NB4 (cell line): ENCODE measurements at places on chromosomes 3 and 15.

- DNase-seq = no peak
These were observed 289.5 kb downstream of the NEK10 start for GRCh38 chr3:27079427-27080257.

DNA sequence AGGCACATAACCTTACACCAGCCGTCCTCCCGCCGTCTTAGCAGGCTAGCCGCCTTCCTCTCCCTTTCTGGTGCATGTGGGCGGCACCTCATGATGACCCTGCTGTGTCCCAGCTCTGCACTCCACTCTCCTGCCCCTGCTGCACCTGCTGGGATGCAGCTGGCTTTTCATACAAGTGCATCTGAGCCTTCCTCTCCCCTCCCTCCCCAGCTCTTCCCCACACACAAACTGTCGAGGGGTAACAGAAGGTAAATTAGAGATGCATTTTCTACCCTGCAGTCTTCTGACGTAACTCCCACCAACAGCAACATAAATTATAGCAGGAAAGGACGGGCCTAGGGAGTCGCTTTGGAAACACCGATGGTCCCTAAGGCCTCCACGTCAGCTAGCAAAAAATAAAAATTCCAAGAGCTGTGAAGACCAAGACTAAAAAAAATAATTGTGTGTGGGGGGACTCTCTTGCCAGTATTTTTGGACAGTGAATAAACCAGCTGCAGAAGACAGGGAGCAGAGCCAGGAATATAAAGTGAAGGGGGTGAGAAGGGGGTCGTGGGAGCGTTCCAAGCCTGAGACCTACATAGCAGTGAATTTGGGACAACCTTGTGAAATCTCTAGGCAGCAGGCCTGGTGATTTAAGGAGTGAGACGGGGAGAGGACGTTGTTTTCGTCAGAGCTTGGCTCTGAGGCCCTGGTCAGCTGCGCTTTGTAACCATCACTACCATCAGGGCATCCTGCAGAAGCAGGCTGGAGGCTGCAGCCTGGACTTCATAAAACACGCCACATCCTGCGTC lies 216.2 kb downstream of the ADAMTS17 start:
- DNase-seq = no peak

GRCh38 chr3:23659840-23660430 lies 145.8 kb upstream of the UBE2E1 start:
- DNase-seq = peak; percentile 19

DNA sequence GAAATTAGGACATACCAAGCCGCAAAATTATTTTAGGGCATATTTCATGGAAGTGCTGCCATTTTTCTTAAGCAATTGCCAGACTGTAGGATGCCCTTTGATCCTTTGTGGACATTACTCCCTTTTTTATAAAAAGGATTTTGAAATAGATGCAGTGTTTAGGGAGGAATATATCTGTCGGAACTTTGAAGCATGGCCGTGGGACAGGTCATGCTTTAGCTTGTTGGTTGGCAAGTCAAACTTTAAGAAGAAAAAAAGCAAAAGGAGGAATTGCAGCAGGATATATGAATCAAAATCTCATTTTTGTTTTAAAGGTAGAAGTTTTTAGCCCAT lies 122.1 kb downstream of the MCTP2 start:
- no peak for DNase-seq

GRCh38 chr3:142315083-142315482 lies 89.7 kb upstream of the GK5 start:
- DNase-seq = no peak

DNA sequence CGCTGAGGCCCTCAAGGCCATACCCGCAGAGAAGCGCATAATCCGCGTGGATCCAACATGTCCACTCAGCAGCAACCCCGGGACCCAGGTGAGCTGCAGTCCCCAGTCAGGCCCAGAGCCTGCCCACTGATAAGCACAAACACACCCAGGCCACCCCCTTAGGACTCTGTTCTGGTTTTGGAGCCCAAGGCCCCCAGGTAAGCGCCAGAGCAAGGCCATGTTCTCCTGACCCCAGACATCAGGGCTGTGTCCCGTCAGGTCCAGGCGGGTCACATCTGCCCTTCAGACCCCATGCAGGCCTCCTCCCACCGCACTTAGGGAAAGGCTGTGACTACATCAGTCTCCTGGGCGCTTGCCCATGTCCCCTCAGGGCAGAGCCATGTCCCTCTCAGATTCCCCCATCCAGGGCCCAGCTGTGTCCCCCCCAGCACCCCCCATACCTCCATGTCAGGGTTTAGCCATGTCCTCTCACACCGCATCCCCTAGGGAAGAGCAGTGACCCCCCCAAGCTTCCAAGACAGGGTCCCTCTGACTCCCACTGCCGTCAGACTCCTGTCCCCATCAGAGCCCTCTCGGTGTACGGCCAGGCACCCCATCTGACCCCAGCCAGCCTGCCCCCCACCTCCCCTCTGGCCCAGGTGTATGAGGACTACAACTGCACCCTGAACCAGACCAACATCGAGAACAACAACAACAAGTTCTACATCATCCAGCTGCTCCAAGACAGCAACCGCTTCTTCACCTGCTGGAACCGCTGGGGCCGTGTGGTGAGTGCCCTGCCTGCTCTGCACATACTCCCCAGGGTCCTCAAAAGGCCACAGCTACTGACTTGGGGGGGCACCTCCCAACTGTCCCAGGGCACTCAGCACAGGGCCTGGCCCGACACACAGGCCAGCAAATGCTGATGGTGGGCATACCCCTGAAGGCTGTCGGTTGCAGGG lies 1.6 kb downstream of the PARP3 start:
- DNase-seq = no peak
